ENCODE measurements at places on chromosomes 12 and 14.

DNA sequence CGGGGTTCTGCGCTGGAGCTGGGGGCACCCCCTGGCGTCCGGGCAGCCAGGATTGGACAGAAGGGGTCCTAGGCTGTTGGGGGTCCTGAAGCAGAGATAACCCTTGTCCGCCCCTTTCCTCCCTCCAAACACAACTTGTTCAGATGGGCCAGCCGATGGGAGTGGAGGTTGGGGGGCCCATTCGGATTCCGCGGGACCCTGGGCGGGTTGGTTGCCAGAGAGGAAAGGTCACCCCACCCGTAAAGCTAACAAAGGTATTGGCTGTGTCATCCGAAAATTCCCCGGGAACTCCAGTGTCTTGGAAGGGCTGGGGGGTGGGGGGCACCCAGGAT lies 1.3 kb downstream of the FAM222A start:
- DNase-seq: no peak

DNA sequence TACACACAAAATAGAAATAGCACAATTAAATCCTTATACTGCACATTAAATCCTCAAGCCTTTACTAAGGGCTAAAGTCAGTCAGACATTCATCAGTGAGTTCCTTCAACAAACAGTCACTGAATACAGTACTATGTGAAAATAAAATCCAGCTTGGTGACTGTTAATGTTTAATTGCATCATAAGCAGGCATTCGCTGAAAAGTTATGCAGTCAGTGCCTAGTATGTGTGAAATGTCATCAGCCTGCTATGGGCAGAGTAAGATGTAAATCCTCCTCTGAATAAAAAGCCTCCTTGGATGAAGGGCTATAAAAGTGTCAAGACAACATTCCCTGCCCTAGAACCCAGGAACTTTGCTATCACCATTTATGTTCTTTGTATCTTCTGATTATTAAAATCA lies 116.4 kb downstream of the PRICKLE1 start:
- DNase-seq: no peak

GRCh38 chr12:82855872-82856271 lies 169.2 kb downstream of the TMTC2 start:
- DNase-seq: no peak

GRCh38 chr12:6952863-6953441 lies 1.8 kb downstream of the PTPN6 start:
- DNase-seq: no peak

GRCh38 chr12:78145398-78145797 lies 314.7 kb downstream of the NAV3 start:
- DNase-seq: no peak

DNA sequence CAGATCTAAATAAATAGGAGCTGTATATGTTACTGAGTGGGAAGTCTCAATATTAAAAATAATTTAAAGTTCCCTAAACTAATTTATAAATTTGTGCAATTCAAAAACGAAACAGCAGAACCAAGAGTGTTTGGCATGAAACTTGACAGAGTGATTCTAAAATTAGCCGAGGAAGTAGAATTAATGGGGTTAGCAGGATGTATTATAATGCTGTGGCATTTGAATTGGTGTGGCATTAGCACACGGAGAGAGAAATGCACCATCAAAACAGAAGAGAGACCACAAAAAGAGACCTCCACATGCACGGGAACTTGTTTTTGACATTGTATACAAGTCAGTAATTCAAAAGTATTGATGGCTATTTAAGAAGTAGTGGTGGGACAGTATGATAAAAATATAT lies 366.0 kb upstream of the RGS6 start:
- no peak for DNase-seq

- DNase-seq: no peak
Observed at GRCh38 chr14:76432827-76433752, 57.2 kb downstream of the ESRRB start.

- no peak for DNase-seq
Observed at GRCh38 chr12:84763107-84763506, 149.5 kb downstream of the SLC6A15 start.

GRCh38 chr12:74285773-74286172 lies 251.9 kb upstream of the ATXN7L3B start:
- DNase-seq: no peak

- no peak for DNase-seq
Observed at GRCh38 chr14:92635031-92635430, 113.4 kb downstream of the LGMN start.

- DNase-seq: peak; percentile 65
Observed at GRCh38 chr12:29164477-29165393, 15.7 kb downstream of the FAR2 start.

Measured in activated CD4-positive, alpha-beta T cell treated with anti-CD3 and anti-CD28 coated beads, Interleukin-2, amount 50 U/mL, for 16 hours (primary cell).